ENCODE measurements at places on chromosomes 16 and 17.

- ATAC-seq: no peak
Measured at GRCh38 chr17:69898601-69899000, 176.4 kb upstream of the KCNJ16 start.

DNA sequence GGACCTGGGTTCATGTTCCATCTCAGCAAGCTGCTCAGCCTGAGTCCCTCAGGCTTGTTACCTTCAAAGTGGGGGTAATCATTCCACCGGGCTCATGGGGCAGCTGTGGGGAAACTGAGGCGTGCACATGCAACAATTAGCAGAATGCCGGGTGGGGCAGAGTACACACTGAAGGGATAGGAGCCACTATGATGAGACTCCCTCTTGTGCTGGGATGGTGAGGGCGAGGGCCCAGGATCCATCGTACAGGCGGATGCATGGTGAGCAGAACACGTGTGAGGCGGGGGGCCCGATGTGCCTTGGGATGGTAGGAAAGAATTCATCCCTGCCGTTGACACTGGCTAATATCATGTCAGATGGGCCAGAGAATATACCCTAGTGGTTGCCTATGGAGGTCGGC is 25.5 kb upstream of the MAP3K14 start:
- no peak for ATAC-seq

DNA sequence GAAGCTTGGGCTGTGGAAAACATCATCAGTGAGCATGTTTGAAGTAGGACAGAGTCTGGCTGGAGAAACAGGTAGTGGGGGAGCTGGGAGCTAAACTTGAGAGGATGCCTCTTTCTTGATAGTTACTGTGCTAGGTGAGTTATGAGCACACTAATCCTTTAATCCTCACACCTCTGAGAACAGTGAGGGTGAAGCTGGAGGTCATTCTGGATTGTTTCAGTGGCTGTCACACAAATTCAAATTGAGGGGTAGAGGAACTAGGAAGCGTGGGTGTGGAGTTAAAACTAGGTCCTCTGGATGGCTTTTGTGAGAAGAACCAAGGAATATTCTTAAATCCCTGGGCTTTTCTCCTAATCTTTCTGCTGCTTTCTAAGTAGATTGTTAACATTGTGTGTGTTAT is 3.3 kb downstream of the AKAP1 start:
- ATAC-seq: no peak

DNA sequence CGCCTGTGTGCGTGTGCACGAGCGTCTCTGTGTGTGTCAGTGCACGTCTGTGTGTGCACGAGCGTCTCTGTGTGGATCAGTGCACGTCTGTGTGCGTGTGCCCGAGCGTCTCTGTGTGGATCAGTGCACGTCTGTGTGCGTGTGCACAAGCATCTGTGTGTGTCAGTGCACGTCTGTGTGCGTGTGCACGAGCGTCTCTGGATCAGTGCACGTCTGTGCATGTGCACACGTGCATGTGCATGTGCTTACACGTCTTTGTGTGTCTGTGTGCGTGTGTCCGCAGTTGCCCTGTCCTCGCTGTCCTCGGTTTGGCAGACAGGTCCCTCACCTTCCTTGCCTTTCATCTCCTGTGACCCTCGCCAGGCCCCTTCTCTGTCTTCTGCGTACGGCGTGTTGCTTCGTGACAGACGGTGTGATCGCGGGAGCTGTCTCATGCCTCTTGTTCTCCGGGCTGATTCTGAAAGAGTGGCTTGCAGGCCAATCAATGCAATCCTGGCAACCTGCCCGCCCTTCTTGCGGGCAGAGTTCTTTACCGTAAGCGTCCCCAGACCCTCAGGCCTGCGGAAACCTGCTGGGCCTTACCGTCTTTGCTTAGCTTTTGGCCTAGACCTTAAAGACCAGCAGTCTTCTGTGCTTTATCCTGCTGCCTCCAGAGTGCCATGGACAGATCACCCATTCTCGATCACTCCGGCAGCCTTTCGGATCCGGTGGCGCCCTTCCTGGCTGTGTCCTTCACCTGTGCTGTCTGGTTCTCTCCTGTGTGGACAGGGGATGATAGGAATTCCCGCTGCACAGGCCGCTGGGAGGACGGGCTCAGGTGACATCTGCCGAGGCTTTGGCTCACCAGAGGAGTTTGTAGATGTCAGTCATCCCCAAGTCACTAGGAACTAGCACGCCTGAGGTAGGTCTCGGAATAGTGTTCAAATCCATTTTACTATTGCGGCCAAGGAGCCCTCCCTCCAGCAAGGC is 18.5 kb downstream of the MLYCD start:
- no peak for ATAC-seq

DNA sequence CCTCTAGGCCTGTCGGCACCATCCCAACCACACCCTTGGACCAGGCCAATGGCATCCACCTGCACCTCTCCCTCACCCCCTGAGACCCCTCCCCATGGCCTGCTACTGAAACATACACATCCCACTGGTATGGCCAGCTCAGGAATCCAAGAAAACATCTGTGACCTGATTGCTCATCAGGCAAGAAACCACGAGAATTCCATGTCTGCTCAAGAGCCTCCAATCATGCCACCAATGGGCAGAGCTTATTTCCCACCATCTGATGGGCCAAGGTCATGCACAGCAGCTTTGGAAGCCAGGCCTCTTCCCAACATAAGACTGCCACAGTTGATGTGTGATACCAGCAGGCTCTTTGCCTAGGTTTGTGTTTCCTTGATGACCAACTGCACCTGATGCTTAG is 190.1 kb downstream of the C16orf78 start:
- ATAC-seq: no peak

GRCh38 chr17:2452216-2452750 is 51.4 kb upstream of the MNT start:
- ATAC-seq: no peak

Measured in esophagus mucosa (tissue), 1 donor.